CD4-positive, alpha-beta T cell treated with Interleukin-6 for 4 hours (primary cell): ENCODE measurements at places on chromosomes 1 and 21.
A peak's percentile ranks its signal among the peaks of the same experiment; 100 is the strongest.

GRCh38 chr21:36859744-36860501 lies 106.5 kb downstream of the HLCS start:
- peak; percentile 35 for DNase-seq

DNA sequence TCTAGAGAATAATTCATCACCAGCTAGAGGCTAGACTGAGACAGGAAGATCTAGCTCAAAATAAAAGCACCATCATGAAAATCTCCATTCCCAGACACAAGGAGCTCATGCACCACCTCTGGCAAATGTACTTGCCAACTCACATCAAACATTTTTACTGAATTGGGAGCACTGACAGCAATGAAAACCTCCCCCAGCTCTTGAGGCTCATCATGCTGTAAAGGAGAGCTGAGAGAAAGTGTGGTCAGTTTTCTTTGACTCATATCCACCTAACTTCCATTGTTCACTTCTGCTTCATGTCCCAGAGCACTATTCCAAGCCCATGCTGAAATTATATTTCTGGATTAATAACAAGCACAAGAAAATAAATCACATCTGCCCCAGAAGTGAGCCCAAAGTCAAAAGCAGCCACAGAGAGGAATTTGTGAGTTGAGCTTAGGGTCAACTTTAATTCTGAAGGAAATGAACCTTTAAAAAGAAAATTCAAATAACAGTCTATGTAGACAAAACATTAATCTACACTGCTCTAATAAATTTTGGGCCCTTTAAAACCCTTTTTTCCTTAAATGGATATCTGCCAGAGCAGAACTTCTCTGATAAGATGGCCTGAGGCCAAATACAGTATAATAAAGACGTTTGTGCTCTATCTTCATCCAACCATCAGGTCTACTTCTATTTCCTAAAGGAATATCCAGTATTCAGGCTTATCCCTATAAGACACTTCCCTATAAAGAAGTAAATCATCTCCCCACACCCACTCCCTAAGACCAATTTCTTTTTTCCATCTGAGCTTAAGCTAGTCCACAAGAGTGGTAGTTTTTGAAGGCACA lies 85.9 kb upstream of the ADAM30 start:
- DNase-seq: no peak

DNA sequence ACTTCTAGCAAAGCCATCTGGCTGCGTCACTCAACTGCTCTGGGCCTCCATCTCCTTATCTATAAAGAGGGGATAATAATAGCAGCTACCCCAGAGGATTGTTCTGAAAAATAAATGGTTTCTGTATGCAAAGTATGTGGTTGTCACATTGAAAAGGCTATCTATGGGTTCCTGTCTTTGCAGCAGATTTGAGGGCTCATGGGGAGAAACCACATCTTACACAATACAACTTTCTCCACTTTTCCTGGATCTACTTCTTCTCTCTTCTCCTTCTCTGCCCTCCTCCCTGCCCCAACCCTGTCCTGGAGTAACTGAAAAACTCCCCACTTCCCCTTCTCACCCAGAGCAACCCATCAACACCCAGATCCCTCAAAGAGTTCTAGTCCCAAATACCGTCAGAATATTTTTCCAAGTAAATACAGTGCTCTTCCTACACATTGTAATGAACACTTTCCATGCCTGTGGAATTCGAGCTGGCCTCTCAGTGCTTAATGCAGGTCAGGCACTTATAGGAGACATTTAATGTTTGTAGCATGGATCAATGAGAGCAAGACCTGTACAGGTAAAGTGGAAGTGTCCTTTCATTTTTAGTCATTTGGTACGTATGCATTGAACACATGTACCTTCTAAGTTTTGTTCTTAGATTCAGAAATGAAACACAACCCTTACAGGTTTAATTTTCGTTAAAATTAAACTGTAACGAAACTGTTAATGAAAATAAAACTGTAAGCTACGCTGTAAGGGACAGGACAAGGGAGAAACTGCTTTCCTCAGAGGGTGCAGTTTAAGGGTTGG lies 131.9 kb downstream of the AK5 start:
- no peak for DNase-seq

DNA sequence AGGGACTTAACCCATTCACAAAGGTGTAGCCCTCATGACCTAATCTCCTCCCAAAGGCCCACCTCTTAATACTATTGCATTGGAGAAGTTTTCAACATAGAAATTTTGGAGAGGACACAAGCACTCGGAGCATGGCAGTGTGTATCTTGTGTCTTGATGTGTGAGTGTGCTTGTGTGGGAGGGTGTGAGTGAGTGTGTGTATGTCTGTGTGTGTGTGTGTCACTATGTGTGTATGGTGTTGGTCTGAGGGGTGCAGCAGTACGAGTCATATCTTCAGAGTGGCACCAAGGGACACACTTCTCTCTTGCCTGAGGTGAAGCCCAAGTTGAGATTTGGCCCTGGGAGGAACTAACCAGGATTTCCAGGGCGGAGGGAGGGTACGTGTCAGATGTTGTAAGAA lies 73.7 kb downstream of the NAV1 start:
- DNase-seq: no peak

DNA sequence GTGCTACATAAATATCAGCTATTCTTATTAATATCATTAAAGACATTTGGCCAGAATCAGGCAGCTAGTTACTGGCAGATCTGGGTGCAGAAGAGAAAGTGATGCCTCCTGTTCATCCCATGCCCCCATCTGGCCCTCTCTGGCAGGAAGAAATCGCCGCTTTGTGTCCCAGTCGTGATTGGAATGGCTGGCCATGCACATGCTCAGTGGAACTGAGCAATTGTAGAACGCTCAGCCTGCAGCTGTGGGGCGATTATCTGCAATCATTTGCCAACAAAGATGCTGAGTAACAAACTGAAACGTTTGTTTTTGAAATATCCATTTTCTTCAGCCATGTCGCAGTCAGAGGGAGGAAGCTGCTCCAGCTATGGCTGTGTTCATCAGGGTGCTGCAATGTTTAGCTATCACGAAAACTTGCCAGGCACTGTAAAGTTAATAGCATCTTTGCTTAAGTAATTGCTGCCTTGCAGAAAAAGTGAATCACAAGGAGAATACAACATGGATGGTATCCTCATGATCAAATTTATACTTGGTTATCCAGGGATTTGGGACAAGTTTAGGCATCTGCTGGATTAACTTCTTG lies 36.5 kb downstream of the NGF start:
- no peak for DNase-seq

- DNase-seq: no peak
Observed at GRCh38 chr1:173474097-173474779, 2.9 kb upstream of the PRDX6 start.

GRCh38 chr1:228735871-228736586 lies 750 bp downstream of the RHOU start:
- DNase-seq: peak; percentile 62

DNA sequence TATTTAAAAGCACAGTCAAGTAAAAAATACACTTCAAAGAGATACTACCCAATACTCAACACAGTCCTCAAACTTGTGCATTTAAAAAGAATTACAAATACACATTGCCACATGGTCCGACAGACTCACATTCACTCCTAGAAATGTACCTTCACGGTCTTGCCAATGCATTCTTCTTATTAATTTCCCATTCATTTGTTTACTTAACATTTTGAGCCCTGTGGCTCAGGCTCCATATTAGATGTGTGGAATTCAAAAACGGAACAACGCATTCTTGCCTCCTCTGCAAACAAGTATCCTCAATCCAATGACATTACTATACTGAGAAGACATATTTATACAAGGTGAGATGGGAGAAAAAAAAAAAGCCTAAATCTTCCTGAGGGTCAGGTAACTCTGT lies 2.5 kb upstream of the DUSP23 start:
- DNase-seq: no peak

DNA sequence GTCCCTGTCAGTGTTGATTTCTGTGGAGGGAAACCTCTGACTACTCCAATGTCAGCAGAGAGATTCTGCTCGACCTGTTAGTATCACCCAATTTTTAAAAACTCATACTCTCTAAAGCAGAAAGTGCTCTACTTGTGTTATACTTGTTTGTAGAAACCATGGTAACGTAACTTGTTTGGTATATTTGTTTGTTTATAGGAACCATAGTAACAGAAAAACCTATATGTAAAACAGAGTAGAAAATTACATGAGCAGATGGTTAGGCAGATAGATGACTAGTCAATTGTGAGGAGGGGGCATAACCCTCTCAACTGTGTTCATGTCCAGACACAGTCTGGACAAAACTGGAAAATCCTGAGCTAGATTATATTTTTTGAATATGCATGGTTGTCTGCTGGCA lies 6.7 kb downstream of the TRIM45 start:
- DNase-seq: no peak

DNA sequence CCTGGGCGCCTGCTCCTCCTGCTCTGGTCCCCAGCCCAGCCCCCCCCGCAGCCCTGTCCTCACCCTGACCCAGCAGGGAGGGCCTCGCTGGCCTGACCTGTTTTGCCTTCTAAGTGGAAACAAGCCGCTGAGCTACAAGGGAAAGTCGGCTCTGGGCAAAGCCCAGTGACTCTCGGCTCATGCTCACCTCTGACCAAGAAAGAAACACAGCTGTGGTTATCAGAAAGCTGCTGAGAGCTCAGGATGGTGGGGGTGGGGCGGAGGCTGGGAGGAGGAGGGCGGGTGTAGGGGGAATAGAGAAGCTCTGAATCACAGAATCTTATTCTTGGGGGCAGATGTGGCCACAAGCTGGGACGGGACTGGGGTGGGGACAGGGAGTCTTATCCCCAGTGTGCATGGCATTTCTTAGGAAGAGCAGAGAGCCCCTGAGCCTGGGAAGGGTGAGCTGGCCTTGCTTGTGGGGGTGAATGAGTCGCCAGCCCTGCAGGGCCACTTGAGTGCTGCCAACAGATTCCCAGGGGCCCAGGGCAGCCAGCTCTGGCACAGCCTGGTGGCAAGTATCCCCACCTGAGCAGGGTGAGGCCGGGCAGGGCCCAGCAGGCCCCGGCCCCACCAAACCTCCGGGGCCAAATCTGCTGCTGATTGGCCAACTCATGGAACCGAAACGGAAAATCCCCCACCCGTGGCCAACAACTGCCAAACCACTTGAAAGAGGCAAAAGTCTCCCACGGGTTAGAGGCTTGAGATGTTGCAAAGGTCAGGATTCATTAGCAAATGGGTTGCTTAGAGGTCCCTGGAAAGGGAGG lies 120.6 kb downstream of the SPSB1 start:
- DNase-seq: peak; percentile 81
